Stimulated activated memory B cell treated with anti-CD40 and anti-IgM and Interleukin-4, amounts not matched to agents 10 μg/mL and 1 μg/mL and 100 μg/mL, for 72 hours (primary cell): ENCODE measurements at places on chromosomes 1 and 21.

DNA sequence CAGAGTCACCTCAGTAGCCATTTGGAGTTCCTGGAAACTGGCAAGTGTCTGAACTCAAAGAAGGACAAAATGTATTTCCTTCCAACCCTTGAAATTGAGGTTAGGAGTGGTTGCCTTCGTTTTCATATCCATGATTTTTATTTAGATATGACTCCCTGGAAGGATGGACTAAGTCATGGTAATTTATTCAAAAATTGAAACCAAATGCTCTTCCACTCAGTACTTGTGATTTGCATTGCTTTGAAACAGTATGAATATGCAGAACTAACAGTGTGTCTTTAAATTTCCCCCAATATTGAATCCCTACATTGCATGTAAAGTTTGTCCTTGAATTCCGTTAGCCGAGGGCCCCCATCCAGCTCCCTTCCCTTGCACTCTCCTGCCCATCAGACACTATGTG lies 112.1 kb upstream of the DNAH14 start:
- H3K27me3 ChIP-seq: no peaks in the 10 kb centered on the region
- no peak overlapping the region for H3K4me3 ChIP-seq
- no peak for ATAC-seq
- no peak overlapping the region for H3K27ac ChIP-seq

DNA sequence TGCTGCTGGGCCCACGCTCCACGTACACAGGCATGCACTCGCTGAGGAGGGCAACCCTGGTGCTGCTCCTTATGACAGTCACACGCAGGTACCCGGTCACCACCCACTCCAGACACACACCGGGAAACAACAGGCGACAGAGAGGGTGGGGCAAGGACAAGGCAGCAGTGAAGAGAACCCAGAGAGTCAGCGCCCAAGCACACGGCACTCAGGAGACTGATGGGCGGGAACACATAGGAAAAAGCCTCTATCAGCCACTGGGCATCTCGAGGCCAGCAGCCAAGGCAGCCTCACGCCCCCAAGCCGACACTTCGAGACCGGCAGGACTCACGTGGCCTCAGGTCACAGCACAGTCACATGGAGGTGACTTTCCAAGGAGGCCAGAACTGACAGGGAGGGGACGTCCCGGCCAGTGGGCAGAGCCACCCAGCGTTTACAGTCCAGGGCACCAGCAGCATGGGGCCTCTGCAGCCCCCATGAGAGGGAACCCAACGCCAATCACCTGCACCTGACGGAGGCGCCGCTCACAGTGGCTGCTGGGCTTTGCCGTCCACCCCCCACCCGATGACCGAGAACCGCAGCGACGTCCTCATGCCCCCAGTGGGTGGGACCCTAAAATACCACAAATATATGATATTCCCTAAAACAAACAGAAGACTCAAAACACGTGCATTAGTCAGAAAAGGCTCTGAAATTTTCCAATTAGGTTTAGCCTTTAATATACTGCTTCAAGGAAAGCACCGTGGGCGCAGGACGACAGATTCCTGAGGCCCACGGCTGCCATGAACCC lies 19.7 kb downstream of the PTTG1IP start:
- H3K27ac ChIP-seq: no peak overlapping the region
- H3K36me3 ChIP-seq: peaks cover 51% of the 10 kb centered on the region
- H3K27me3 ChIP-seq: no peaks in the 10 kb centered on the region
- H3K4me3 ChIP-seq: no peak overlapping the region
- no peaks in the 10 kb centered on the region for H3K4me1 ChIP-seq

- no peak for ATAC-seq
- H3K27me3 ChIP-seq: peaks cover 59% of the 10 kb centered on the region
- H3K36me3 ChIP-seq: no peaks in the 10 kb centered on the region
- H3K4me1 ChIP-seq: peaks cover 68% of the 10 kb centered on the region
- H3K4me3 ChIP-seq: no peak overlapping the region
These were observed 37.1 kb upstream of the H6PD start for GRCh38 chr1:9197186-9198099.

GRCh38 chr1:8847990-8848389 lies 30.5 kb downstream of the ENO1 start:
- ATAC-seq: no peak
- no peaks in the 10 kb centered on the region for H3K4me1 ChIP-seq
- H3K27me3 ChIP-seq: peaks cover 13% of the 10 kb centered on the region
- H3K36me3 ChIP-seq: no peaks in the 10 kb centered on the region
- H3K27ac ChIP-seq: no peak overlapping the region

GRCh38 chr1:201739492-201740085 lies 89.4 kb upstream of the IPO9 start:
- peak overlapping the region; percentile 83 for H3K4me3 ChIP-seq
- peaks cover 8% of the 10 kb centered on the region for H3K27me3 ChIP-seq
- H3K36me3 ChIP-seq: no peaks in the 10 kb centered on the region
- H3K4me1 ChIP-seq: peaks cover 47% of the 10 kb centered on the region
- peak; percentile 85 for ATAC-seq

DNA sequence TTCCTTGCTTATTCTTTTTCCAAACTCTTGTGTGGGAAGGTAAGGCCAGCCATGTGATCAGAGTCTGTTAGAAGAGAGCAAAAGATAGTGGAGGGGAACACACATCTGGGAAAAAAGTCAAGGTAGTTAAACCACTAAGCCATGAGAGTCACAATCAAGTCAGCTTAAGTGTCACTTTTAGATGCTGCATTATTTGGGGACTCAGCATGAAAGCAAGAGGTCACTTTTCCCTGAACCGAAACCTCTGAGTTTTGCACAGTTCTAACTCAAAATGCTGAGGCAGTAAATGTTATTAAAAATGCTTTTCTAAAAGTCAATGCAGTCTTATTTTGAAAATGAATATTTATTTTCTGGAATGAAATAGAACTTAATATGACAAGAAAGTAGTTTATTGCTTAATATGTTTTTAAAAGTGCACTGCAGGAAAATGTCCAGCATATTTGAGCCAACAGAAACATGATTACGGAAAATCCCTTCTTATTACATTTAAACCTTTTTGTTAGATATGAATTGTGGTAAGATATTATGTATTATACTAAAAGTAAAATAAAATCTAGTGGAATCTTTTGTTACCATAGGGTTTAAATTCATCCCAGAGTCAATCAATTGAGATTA lies 69.3 kb downstream of the RBM11 start:
- no peaks in the 10 kb centered on the region for H3K36me3 ChIP-seq
- H3K27me3 ChIP-seq: peaks cover 9% of the 10 kb centered on the region
- ATAC-seq: no peak
- H3K4me3 ChIP-seq: no peak overlapping the region
- peaks cover 8% of the 10 kb centered on the region for H3K4me1 ChIP-seq

DNA sequence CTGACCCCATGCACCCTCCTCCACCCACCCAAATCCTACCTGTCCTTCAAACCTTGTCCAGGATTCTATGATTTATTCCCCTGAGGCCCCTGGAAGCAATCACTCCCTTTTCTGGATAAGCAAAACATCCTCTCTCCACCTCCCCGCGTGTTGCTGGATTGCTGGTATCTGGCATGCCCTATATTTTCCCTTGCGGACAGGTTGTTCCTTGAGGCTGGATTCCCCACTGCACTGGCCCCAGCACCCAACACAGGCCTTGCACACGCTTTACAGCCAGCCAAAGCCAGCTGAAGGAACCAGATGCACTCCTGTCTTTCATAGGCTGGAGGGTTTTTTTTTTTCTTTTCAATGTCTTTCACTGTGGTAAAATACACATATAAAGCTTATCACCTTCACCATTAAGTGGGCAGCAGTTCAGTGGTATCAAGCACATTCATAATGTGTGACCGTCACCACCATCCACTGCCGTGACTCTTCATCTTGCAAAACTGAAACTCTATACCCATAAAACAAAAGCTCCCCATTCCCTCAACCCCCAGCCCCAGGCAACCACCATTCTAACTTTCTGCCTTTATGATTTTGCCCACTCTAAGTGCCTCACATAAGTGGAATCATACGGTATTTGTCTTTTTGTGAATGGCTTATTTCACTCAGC lies 50.9 kb downstream of the TOR1AIP2 start:
- H3K27me3 ChIP-seq: peaks cover 48% of the 10 kb centered on the region
- no peak overlapping the region for H3K27ac ChIP-seq
- no peak for ATAC-seq
- H3K4me3 ChIP-seq: no peak overlapping the region

DNA sequence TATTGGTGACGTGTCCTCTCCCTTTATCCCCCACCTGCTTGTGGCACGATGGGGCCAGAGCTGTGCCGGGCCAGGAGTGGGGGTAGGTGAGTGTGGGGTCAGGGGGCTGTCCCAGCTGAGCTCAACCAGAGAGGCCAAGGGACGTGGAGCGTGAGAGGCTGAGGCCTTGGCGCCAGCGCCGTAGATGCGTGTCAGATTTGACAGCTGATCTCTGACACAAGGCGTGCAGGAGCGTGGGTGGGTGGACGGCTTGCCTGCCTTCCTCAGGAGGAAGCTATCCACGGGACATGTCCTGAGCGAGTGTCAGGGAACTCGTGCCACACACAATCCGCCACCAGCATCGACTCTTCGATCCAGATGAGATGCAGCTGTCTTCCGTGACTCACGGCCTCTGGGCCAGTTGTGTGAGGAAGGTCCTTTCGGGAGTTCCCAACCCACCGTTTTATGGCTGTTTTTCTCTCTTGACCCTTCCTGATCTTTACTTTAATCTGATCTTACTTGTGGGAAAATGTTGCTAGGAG lies 56.7 kb downstream of the SPSB1 start:
- no peaks in the 10 kb centered on the region for H3K36me3 ChIP-seq
- ATAC-seq: no peak
- no peak overlapping the region for H3K27ac ChIP-seq
- H3K27me3 ChIP-seq: no peaks in the 10 kb centered on the region
- no peak overlapping the region for H3K4me3 ChIP-seq

- H3K27me3 ChIP-seq: peaks cover 38% of the 10 kb centered on the region
- H3K36me3 ChIP-seq: no peaks in the 10 kb centered on the region
- peaks cover 9% of the 10 kb centered on the region for H3K4me1 ChIP-seq
- no peak for ATAC-seq
- no peak overlapping the region for H3K4me3 ChIP-seq
- H3K27ac ChIP-seq: no peak overlapping the region
These were observed 5.2 kb upstream of the SPRR1B start for GRCh38 chr1:153025797-153026196.

- ATAC-seq: no peak
- no peaks in the 10 kb centered on the region for H3K27me3 ChIP-seq
- H3K4me3 ChIP-seq: no peak overlapping the region
- H3K4me1 ChIP-seq: peaks cover 48% of the 10 kb centered on the region
- peaks cover 12% of the 10 kb centered on the region for H3K36me3 ChIP-seq
- H3K27ac ChIP-seq: no peak overlapping the region
These were observed 2.7 kb upstream of the PLEKHO1 start for GRCh38 chr1:150146849-150147542.

- H3K36me3 ChIP-seq: no peaks in the 10 kb centered on the region
- H3K27me3 ChIP-seq: no peaks in the 10 kb centered on the region
- no peak for ATAC-seq
- H3K4me3 ChIP-seq: no peak overlapping the region
- no peaks in the 10 kb centered on the region for H3K4me1 ChIP-seq
- H3K27ac ChIP-seq: no peak overlapping the region
These were observed 36.2 kb downstream of the IRF2BP2 start for GRCh38 chr1:234573711-234574299.

DNA sequence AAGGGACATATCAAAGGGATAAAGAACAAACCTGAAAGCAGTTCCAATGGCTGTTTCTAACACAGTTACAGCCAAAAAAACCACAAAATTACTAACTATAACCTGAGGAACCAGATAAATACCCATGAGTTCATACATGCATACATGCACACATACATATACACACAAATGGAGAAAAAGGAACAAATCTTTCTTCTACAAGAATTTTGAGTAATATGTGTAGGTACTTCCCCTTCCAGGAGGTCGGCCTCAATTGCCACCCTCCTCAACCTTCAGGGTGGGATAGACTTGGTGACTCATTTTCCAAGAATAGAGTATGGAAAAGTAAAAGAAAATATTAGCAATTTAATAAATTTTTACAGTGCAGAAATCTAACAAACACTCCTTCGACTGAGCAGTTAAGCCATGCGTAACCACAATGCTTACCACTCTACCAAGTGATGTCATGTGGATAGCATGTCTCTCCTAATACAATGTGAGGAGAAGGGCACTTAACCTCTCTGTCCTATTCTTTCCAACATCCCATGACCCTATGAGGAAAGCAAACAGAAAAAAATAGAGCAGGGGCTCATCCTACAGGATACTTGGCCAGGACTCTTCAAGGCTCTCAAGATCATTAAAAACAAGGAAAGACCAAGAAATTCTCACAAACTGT lies 243.0 kb upstream of the RUNX1 start:
- ATAC-seq: peak; percentile 78
- H3K4me1 ChIP-seq: peaks cover 11% of the 10 kb centered on the region
- H3K27me3 ChIP-seq: peaks cover 9% of the 10 kb centered on the region
- peaks cover 9% of the 10 kb centered on the region for H3K36me3 ChIP-seq

DNA sequence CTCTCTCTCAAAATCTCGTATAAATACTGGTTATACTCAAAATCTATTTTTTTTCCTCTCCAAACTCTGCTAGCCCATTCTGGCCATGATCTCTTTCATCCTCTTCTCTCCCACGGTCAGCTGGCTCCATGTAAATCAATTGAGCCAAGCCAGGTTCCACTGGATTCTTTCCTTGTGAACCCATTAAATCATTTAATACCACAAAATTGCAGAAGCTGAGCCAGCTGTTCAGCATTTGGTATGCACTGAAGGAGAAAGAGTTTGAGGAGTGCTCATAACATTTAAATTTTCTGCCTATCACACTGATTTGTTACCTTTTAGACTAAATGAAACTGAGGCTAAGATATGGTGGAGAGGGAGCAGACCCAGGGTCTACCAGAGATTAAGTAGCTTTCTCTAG lies 29.1 kb upstream of the TADA1 start:
- H3K4me3 ChIP-seq: no peak overlapping the region
- peaks cover 26% of the 10 kb centered on the region for H3K4me1 ChIP-seq
- no peaks in the 10 kb centered on the region for H3K36me3 ChIP-seq
- H3K27ac ChIP-seq: no peak overlapping the region
- no peaks in the 10 kb centered on the region for H3K27me3 ChIP-seq

DNA sequence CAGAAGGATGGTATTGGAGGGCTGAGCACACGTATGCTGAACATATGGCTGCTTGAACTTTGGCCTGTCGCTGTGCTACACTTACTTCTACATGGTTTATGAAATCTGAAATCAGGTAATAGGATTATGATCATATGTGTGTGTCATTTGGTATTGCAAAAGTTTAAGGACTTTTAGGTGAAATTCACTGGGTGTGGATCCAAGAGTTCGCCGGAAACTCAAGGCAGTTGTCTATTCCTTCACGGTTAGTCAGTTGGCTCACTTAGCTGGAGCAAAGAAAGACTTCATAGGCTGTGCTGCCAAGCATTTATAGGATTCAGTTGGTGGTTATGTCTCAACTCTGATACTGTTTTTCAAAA lies 927 bp downstream of the UAP1 start:
- ATAC-seq: no peak
- H3K27ac ChIP-seq: peak overlapping the region; percentile 96
- no peaks in the 10 kb centered on the region for H3K27me3 ChIP-seq
- peaks cover 46% of the 10 kb centered on the region for H3K4me1 ChIP-seq
- peak overlapping the region; percentile 93 for H3K4me3 ChIP-seq

- no peak overlapping the region for H3K27ac ChIP-seq
- no peak overlapping the region for H3K4me3 ChIP-seq
- no peaks in the 10 kb centered on the region for H3K4me1 ChIP-seq
- H3K36me3 ChIP-seq: no peaks in the 10 kb centered on the region
These were observed 37.7 kb downstream of the SYCP1 start for GRCh38 chr1:114892194-114892918.

- no peak overlapping the region for H3K4me3 ChIP-seq
- no peaks in the 10 kb centered on the region for H3K4me1 ChIP-seq
- no peak for ATAC-seq
These were observed 84.8 kb downstream of the HUNK start for GRCh38 chr21:31957631-31958030.

GRCh38 chr1:57131257-57131656 lies 165.4 kb upstream of the C8B start:
- no peaks in the 10 kb centered on the region for H3K27me3 ChIP-seq
- no peak overlapping the region for H3K27ac ChIP-seq
- ATAC-seq: no peak
- no peak overlapping the region for H3K4me3 ChIP-seq
